ENCODE measurements at places on chromosomes 4 and X.
A peak's percentile ranks its signal among the peaks of the same experiment; 100 is the strongest.

GRCh38 chrX:142671036-142671435 lies 354.7 kb upstream of the SPANXN4 start:
- no peaks in the 10 kb centered on the region for H3K4me1 ChIP-seq
- peaks cover 1% of the 10 kb centered on the region for H3K27me3 ChIP-seq
- no peaks in the 10 kb centered on the region for H3K36me3 ChIP-seq

- H3K4me1 ChIP-seq: peaks cover 2% of the 10 kb centered on the region
- no peak for DNase-seq
- no peak overlapping the region for H3K4me3 ChIP-seq
- no peaks in the 10 kb centered on the region for H3K36me3 ChIP-seq
Measured at GRCh38 chr4:109319156-109319555, 16.7 kb upstream of the COL25A1 start.

GRCh38 chr4:143225167-143225566 lies 40.5 kb downstream of the USP38 start:
- no peak overlapping the region for H3K4me3 ChIP-seq
- no peak for DNase-seq
- peaks cover 53% of the 10 kb centered on the region for H3K36me3 ChIP-seq

GRCh38 chr4:55979562-55979961 lies 30.8 kb downstream of the CEP135 start:
- no peak overlapping the region for H3K4me3 ChIP-seq
- H3K36me3 ChIP-seq: peaks cover 88% of the 10 kb centered on the region
- no peak overlapping the region for H3K27ac ChIP-seq
- DNase-seq: no peak
- peaks cover 4% of the 10 kb centered on the region for H3K4me1 ChIP-seq
- no peaks in the 10 kb centered on the region for H3K27me3 ChIP-seq

GRCh38 chrX:53089925-53090324 lies 4.0 kb upstream of the KANTR start:
- peaks cover 35% of the 10 kb centered on the region for H3K36me3 ChIP-seq
- H3K27ac ChIP-seq: no peak overlapping the region
- H3K4me3 ChIP-seq: no peak overlapping the region

GRCh38 chr4:86019906-86020305 lies 339.9 kb downstream of the MAPK10 start:
- no peaks in the 10 kb centered on the region for H3K36me3 ChIP-seq
- H3K4me1 ChIP-seq: no peaks in the 10 kb centered on the region
- H3K27ac ChIP-seq: no peak overlapping the region
- DNase-seq: no peak
- H3K27me3 ChIP-seq: no peaks in the 10 kb centered on the region

GRCh38 chr4:184958923-184959210 lies 59.4 kb upstream of the HELT start:
- H3K36me3 ChIP-seq: no peaks in the 10 kb centered on the region
- no peaks in the 10 kb centered on the region for H3K27me3 ChIP-seq
- no peaks in the 10 kb centered on the region for H3K4me1 ChIP-seq
- no peak for DNase-seq
- no peak overlapping the region for H3K4me3 ChIP-seq

DNA sequence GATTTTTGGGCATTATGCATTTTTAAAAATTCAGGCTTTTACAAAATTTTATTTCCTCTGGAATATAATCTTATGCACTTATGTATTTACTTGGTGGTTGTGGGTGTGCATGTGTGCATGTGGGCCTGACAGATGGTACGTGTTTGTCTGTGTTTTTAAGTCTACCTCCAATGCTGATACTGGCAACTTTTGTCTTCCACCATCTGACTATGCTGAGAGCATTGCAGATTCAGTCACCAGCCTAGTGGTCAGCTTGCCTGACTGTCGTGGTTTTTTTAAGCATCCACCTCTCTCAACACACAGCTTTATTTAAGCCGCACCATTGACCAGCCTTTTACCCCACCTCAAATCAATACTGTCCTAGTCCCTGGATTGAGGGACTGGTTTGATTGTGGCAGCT lies 37.1 kb downstream of the FSTL5 start:
- H3K36me3 ChIP-seq: no peaks in the 10 kb centered on the region
- no peak for DNase-seq
- H3K27me3 ChIP-seq: no peaks in the 10 kb centered on the region

- H3K27me3 ChIP-seq: no peaks in the 10 kb centered on the region
- peaks cover 30% of the 10 kb centered on the region for H3K4me1 ChIP-seq
- H3K4me3 ChIP-seq: peak overlapping the region; percentile 30
- peak; percentile 41 for DNase-seq
- peaks cover 69% of the 10 kb centered on the region for H3K36me3 ChIP-seq
Measured at GRCh38 chr4:2714061-2714770, 41.9 kb downstream of the TNIP2 start.

DNA sequence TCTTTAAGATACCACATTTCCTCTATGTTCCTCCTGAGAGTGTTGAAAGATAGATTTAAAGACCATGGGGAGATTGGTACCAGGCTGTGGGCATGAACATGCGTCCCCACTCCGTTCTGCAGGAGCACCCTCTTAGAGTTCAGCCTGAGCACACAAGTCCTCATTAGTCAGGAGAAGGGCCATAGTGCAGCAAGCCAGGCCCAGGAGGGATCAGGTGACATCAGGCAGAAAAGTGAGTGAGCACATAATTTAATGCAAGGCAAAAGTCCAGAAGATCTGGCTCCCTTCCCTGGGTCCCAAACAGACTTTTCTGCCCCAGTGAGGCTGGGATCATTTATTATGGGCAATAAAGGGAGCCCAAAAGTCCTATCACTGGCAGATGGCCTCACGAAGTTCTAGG lies 263.7 kb upstream of the AGTR2 start:
- DNase-seq: no peak
- H3K27ac ChIP-seq: no peak overlapping the region
- H3K27me3 ChIP-seq: peaks cover 30% of the 10 kb centered on the region
- no peak overlapping the region for H3K4me3 ChIP-seq

GRCh38 chr4:8616831-8617230 lies 24.3 kb downstream of the CPZ start:
- H3K27me3 ChIP-seq: peaks cover under 1% of the 10 kb centered on the region
- no peaks in the 10 kb centered on the region for H3K4me1 ChIP-seq
- H3K36me3 ChIP-seq: no peaks in the 10 kb centered on the region
- H3K27ac ChIP-seq: no peak overlapping the region
- no peak for DNase-seq

- H3K4me3 ChIP-seq: no peak overlapping the region
- no peaks in the 10 kb centered on the region for H3K27me3 ChIP-seq
- H3K4me1 ChIP-seq: no peaks in the 10 kb centered on the region
Measured at GRCh38 chr4:27276307-27277073, 415.8 kb downstream of the STIM2 start.

DNA sequence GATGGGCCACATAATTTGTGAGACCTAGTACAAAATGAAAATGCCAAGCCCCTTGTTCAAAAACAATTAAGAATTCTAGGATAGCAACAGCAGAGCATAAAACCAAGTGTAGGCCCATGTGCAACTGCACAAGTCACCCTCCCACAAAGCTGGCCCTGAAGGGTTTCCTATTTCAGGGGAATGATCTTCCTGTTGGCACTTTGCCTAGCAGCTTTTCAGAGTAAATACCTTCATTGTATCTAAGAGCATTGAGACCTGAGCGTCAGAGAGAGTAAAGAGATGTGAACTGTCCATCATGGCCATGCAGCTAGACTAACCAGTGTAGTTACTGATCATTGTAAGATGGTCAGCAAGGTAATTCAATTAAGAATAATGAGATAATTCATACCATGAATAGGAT lies 113.6 kb downstream of the CNKSR2 start:
- peaks cover 7% of the 10 kb centered on the region for H3K36me3 ChIP-seq
- H3K27me3 ChIP-seq: peaks cover 8% of the 10 kb centered on the region
- no peak overlapping the region for H3K4me3 ChIP-seq
- no peaks in the 10 kb centered on the region for H3K4me1 ChIP-seq
- no peak overlapping the region for H3K27ac ChIP-seq

- peaks cover 23% of the 10 kb centered on the region for H3K4me1 ChIP-seq
- peak overlapping the region; percentile 66 for H3K27ac ChIP-seq
- H3K36me3 ChIP-seq: peaks cover 72% of the 10 kb centered on the region
- H3K27me3 ChIP-seq: no peaks in the 10 kb centered on the region
Measured at GRCh38 chr4:119264743-119265142, 52.2 kb downstream of the USP53 start.

DNA sequence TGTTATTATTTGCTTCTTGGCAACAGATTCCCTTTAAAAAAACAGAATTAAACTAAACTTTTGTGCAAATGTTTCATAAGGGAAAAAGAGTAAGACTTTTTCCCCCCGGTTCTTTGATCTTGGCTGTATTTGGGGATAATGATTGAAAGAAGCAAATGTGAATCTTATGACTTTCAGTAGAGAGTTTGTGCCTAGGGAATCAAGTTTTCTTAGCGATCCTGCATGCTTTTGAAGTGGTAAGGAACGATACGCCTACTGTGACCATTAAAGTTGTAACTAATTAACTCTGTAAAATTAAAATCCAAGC lies 9.0 kb downstream of the ATP10D start:
- H3K36me3 ChIP-seq: no peaks in the 10 kb centered on the region
- H3K4me3 ChIP-seq: no peak overlapping the region
- DNase-seq: no peak
- H3K27ac ChIP-seq: no peak overlapping the region

GRCh38 chr4:578451-579443 lies 2.7 kb upstream of the TMEM271 start:
- H3K4me3 ChIP-seq: no peak overlapping the region
- H3K27me3 ChIP-seq: peaks cover 59% of the 10 kb centered on the region
- no peaks in the 10 kb centered on the region for H3K36me3 ChIP-seq

DNA sequence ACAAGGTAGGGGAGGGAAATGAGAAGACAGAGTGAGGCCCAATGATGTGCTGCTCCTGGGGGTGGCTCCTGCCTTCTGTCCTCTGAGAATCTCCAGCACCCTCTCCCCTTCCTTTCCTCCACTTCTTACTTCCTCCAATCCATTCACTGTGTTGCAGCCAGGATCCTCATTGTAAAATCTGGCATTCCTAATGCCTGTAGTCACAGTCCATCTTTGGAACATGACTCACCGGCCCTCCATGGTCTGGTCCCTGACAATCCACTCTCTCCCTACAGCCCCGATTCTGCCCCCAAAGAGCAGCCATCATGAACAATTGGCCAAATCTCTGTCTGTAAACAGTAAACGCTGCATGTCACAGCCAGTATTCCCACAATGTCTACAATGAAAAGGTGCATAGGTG lies 72.9 kb downstream of the CLNK start:
- DNase-seq: no peak
- no peaks in the 10 kb centered on the region for H3K27me3 ChIP-seq

GRCh38 chrX:68732906-68733493 lies 85.5 kb downstream of the STARD8 start:
- peak; percentile 80 for DNase-seq
- no peak overlapping the region for H3K4me3 ChIP-seq
- no peak overlapping the region for H3K27ac ChIP-seq
- H3K27me3 ChIP-seq: peaks cover 58% of the 10 kb centered on the region

DNA sequence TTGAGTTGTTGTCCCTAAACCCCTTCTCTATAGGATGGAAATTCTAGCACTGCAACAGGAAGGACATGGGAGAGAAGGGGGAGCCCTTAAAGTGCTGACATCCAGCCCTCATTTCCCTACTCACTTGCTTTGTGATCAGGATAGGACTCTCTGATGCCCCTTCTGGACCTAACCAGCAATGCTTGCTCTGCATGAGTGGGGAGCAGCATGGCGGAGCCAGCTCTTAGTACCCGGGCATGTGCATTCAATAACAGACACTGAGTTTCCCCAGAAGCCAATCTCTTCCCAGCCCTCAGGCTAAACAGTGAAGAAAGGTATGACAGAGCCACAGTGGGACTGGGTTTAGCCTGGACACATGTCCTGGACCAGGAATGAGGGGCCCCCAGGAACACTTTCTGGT lies 14.0 kb downstream of the SOD3 start:
- H3K4me3 ChIP-seq: no peak overlapping the region
- no peaks in the 10 kb centered on the region for H3K4me1 ChIP-seq
- no peak for DNase-seq
- no peak overlapping the region for H3K27ac ChIP-seq
- no peaks in the 10 kb centered on the region for H3K36me3 ChIP-seq

GRCh38 chrX:39841604-39842003 lies 256.2 kb downstream of the BCOR start:
- no peak overlapping the region for H3K4me3 ChIP-seq
- no peaks in the 10 kb centered on the region for H3K36me3 ChIP-seq
- peaks cover 30% of the 10 kb centered on the region for H3K27me3 ChIP-seq

DNA sequence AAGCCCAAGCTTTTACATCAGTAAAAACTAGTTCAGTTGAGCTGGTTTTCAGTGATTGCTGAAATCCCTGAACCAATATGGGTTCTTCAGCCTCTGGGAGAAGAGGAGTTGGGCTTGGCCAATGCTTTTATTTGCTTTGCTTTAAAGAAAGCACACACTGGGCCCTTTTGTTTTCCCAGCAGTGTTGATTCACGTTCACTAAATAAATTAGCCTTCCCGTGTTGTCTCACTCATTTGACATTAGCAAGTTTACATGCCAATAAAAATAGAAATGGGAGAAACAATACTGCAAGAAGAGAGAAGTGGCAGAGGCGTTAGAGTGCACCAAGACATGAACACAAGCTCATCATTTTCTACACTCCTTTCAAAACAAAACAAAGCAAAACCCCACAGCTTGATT lies 136.2 kb downstream of the SHROOM3 start:
- H3K36me3 ChIP-seq: no peaks in the 10 kb centered on the region
- H3K4me3 ChIP-seq: no peak overlapping the region
- no peak for DNase-seq
- no peak overlapping the region for H3K27ac ChIP-seq

GRCh38 chr4:83556006-83556707 lies 20.2 kb downstream of the GPAT3 start:
- H3K36me3 ChIP-seq: no peaks in the 10 kb centered on the region
- H3K27ac ChIP-seq: no peak overlapping the region
- peaks cover 33% of the 10 kb centered on the region for H3K4me1 ChIP-seq
- H3K27me3 ChIP-seq: no peaks in the 10 kb centered on the region
- no peak overlapping the region for H3K4me3 ChIP-seq
- DNase-seq: no peak

DNA sequence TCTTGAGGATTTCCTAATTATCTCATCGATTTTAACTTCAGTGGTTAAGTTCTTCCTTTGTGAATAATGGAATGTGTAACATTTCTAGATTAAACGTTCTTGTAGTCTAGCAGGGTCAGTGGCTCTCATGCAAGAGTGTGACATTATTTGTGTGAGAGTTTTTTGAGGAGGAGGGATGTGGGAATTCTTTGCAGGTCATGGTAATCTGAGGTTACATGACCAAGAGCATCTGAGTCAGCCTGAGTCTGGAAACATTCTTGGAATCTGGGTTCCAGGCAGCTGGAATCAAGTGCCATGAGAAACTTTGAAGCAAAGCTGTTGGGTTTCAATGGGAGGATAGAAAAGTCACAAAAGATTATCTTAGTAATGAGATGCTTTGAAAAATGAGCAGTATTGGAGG lies 49.5 kb downstream of the GK start:
- DNase-seq: no peak
- no peak overlapping the region for H3K27ac ChIP-seq
- no peak overlapping the region for H3K4me3 ChIP-seq
- H3K36me3 ChIP-seq: peaks cover 53% of the 10 kb centered on the region
- H3K4me1 ChIP-seq: no peaks in the 10 kb centered on the region

- no peaks in the 10 kb centered on the region for H3K36me3 ChIP-seq
- no peak for DNase-seq
- peaks cover 98% of the 10 kb centered on the region for H3K27me3 ChIP-seq
- no peak overlapping the region for H3K4me3 ChIP-seq
Measured at GRCh38 chr4:13535708-13536361, 8.5 kb downstream of the NKX3-2 start.
